Mucosa of descending colon (tissue), 3 donors: ENCODE measurements at places on chromosomes 7 and 10. TPM values are rescaled to one million over a fixed set of nuclear protein-coding genes. Genes with fewer than 3 reads are reported as not detected.
A peak's percentile ranks its signal among the peaks of the same experiment; 100 is the strongest.

DNA sequence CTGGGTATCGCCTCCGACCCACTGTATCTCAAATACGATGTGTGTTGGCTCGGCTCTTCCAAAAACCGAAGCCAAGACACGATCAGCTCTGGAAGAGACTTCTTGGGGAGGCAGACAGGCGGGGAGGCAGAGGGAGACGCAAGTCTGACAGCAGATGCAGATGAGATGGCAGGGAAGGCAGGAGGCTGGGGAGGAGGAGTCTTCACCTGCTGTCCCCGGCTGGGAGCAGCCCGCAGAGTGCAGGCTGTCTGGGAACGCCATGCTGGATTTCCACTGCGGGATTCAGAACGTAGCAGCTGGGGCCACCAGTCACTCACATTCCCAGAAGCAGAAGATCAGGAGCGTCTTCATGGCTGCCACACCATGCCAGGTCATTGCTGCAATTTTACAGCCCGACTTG lies 29.4 kb downstream of the CTBP2 start:
- no peak for DNase-seq

DNA sequence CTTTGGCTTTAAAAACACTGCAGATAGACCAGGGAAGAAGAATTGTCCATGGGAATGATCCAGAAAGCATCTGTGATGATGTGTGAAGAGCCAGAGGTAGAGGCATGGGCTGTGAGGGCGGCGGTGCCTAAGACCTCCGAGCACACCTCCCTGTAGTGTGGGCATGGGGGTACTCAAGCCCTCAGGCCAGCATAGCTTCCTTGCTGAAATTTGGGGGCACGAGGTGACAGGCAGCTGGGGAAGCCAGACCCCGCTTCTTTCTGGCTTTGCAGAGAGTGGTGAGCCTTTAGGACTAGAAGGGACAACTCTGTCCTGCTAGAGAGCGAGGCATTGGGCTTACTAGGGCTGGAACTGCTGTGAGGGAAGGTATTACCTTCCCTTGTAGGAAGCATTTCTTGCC lies 187.7 kb upstream of the SH2B2 start:
- no peak for DNase-seq

HGF gene
- 4.6 TPM for total RNA-seq

PLA2G12B gene
- 10.7 TPM for total RNA-seq

VCL gene
- 114 TPM for total RNA-seq

GRCh38 chr10:53479365-53479764 lies 706.8 kb upstream of the MBL2 start:
- DNase-seq: no peak

GRCh38 chr7:99667179-99667578 lies 12.6 kb downstream of the CYP3A5 start:
- DNase-seq: no peak

GRCh38 chr10:69965086-69965485 lies 87.6 kb upstream of the MACROH2A2 start:
- DNase-seq: no peak

DNA sequence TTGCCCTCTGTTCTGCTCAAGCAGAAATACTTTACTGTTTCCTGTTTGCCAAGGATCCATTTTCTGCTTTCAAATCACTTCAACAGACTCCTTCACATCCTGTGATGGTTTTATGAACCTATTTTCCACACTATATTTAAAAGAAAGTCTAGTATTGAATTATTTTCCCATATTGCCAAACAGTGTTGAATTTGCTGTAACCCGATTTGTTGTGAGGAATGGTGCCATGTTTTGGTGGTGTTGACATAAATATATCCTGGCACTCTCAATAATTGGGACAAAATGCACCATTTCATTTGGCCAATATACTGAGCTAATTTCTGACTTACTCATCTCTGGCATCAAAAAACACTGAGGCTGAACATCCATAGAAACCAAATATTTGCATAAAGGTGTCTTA lies 615.4 kb upstream of the SEMA3D start:
- no peak for DNase-seq

- DNase-seq: peak; percentile 83
These were observed 81.6 kb upstream of the PFKP start for GRCh38 chr10:2985729-2986232.
